ENCODE measurements at places on chromosomes 7 and 10.

DNA sequence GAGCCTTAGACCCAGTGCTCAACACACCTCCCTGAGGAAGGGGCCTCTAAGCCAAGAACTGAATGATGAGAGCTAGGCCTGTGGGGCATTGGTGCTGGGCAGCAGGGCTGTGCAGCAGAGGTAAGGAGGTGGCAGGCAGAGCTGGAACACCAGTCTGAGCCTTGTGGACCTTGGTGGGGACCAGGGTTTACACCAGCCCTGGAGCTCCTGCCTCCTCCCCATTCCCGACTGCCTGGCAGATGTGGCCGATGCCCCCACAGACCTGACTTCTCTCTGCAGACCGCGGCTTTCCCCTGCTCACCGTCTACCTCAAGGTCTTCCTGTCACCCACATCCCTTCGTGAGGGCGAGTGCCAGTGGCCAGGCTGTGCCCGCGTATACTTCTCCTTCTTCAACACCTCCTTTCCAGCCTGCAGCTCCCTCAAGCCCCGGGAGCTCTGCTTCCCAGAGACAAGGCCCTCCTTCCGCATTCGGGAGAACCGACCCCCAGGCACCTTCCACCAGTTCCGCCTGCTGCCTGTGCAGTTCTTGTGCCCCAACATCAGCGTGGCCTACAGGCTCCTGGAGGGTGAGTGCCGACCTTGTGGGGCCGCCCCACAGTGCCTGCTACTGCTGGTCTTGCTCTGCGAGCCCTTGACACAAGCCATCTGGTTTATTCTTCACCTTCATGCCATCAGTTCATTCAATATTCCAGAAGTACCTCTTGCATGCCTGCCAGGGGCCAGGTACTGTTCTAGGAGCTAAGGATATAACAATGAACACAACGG lies 25.4 kb downstream of the RET start:
- no peak for DNase-seq

DNA sequence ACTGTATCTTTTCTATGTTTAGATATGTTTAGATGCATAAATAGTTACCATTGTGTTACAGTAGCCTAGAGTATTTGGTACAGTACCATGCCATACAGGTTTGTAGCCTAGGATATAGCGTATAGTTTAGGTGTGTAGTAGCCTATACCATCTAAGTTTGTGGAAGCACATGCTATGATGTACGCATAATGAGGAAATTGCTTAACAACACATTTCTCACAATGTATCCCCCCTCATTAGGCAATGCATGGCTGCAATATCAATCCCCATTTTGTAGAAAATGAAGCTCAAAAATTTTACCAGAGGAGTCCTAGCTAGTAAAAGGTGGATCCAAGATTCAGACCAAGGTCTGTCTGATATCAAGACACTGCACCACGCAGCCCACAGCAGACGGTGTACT lies 376.4 kb upstream of the NFE2L3 start:
- no peak for DNase-seq

DNA sequence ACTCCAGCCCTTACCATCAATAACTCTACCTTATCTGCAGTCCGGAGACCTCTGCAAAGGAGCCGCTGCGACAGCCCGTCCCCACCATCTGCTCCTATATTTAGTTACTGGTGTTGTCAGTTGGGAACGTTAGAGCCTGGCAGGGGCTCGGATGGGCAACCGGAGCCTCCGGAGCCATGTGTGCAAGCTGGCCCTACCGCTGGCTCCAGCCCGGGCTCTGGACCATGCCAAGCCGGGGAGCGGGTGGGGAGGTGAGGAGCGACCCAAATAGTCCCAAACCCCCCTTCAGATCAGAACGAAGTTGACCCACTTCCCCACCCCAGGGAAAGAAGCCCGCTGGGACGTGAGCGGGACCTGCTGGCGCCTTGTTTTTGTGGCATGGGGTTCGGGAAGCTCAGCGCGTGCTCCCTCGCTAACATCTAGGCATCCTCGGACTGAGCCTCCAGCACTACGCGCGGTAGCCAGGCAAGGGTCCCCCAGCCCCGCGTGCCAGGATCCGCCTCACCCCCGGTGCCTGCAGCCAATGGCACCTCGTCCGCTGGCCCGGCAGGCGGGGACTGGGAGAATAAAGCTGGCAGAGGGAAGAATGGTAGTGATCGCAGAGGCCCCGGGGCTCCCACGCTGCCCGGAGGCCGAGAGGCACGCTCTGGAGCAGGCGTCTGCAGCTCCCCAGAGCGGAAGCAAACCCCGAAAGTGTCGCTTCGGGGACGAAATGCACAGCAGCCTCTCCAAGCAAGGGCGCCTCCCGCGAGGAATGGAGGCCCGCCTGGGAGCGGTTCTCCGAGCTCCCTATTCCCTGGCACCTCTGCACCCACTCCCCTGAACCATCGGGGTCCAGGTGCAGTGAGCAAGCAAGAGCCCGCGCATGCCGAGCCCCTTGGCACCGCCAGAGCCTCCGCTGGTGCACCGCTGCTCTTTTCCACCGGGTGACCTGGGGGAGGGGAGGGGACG lies 679 bp downstream of the LRRC20 start:
- DNase-seq, result no peak

GRCh38 chr7:2217716-2218443 lies 14.9 kb downstream of the MAD1L1 start:
- no peak for DNase-seq

DNA sequence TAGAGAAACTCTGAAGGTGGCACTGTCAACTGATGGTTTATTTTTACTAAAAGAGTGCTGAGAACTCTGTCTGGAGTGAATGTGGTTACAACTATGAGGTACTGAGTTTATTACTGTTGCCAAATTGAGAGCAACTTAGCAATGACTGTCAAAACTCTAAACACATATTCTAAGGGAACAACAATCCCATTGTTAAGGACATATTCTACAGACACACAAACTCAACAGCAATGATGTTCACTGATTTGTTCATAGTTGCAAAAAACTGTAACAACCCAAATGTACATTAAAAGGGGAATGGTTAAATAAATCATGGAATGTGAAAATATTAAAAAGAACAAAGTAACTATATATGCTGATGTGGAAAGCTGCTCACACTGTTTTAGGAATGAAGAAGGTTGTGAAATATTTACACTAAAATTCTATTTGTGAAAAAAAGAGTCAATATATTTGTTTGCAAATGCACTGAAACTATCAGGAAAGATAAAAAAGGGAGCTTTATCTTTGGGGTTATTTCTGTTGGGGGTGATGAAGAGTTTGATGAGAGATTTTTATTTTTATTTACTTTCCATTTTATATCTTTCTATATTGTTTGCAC lies 12.9 kb downstream of the PON2 start:
- no peak for DNase-seq

- DNase-seq, result no peak
Measured at GRCh38 chr7:67760971-67761370, 764.3 kb downstream of the TYW1 start.

- DNase-seq, result no peak
Measured at GRCh38 chr7:139560678-139561077, 37.2 kb downstream of the CLEC2L start.

GRCh38 chr7:106514881-106515280 lies 146.1 kb downstream of the CCDC71L start:
- no peak for DNase-seq

- DNase-seq, result no peak
Measured at GRCh38 chr7:74297516-74298233, 8.5 kb downstream of the CLIP2 start.

- no peak for DNase-seq
Measured at GRCh38 chr7:24733414-24734060, 23.7 kb downstream of the GSDME start.

GRCh38 chr7:74173491-74173865 lies 678 bp upstream of the EIF4H start:
- DNase-seq, result no peak

DNA sequence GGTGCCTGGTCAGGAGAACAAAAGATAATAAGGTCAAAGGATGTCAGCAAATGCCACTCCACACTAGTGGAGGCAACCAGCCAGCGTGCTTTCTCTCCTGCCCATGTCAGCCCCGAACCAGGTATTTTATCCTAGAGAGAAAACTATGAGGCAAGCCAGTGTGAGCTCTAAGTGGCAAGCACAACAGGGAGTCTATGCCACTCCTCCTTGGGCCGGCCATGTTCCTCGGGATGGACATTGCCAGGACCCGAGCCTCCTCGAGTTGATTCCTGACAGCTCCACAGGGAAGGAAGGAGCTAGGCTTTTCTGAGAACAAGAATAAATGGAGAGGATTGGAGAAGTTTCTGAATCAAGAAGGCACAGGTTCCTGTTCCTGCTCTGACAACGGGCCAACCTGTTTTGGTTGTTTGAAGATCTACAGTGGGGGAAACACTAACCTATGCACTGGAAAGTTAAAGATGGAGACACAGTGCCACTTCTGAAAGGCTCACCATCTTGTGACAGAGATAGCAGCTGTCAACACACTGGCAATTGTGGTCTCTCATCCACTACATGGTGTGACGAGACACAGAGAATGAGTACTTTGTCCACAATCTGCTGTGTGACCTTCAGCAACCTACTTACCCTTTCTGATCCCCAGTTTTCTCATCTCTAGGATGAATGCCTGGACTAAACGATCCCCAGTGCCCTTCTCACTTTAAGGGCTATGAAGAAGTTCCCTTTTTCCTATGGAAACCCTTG lies 28.8 kb downstream of the ABLIM1 start:
- no peak for DNase-seq

GRCh38 chr10:14648005-14648765 lies 126.5 kb downstream of the FAM107B start:
- peak; percentile 54 for DNase-seq

GRCh38 chr7:32495298-32496051 lies at the start of gene AVL9:
TSS of gene AVL9 (plus strand) at chr7:32495489. CDS start at chr7:32495710, 221 bp downstream.
- peak; percentile 76 for DNase-seq

- DNase-seq, result no peak
Measured at GRCh38 chr7:129671266-129671665, 59.7 kb downstream of the NRF1 start.

- no peak for DNase-seq
Measured at GRCh38 chr7:88845091-88845490, 49.6 kb upstream of the TEX47 start.

DNA sequence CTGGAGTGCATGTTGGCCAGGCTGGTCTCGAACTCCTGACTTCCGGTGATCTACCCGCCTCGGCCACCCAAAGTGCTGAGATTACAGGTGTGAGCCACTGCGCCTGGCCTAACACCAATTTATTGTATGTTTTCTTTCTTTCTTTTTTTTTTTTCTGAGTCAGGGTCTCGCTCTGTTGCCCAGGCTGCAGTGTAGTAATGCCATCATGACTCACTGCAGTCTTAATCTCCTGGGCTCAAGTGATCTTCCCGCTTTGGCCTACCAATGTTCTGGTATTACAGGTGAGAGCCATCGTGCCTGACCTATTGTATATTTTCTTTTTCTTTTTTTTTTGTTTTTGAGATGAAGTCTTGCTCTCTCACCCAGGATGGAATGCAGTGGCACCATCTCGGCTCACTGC lies 33.8 kb upstream of the UBE2H start:
- no peak for DNase-seq

GRCh38 chr10:13862546-13863233 lies 275.9 kb downstream of the PRPF18 start:
- no peak for DNase-seq

DNA sequence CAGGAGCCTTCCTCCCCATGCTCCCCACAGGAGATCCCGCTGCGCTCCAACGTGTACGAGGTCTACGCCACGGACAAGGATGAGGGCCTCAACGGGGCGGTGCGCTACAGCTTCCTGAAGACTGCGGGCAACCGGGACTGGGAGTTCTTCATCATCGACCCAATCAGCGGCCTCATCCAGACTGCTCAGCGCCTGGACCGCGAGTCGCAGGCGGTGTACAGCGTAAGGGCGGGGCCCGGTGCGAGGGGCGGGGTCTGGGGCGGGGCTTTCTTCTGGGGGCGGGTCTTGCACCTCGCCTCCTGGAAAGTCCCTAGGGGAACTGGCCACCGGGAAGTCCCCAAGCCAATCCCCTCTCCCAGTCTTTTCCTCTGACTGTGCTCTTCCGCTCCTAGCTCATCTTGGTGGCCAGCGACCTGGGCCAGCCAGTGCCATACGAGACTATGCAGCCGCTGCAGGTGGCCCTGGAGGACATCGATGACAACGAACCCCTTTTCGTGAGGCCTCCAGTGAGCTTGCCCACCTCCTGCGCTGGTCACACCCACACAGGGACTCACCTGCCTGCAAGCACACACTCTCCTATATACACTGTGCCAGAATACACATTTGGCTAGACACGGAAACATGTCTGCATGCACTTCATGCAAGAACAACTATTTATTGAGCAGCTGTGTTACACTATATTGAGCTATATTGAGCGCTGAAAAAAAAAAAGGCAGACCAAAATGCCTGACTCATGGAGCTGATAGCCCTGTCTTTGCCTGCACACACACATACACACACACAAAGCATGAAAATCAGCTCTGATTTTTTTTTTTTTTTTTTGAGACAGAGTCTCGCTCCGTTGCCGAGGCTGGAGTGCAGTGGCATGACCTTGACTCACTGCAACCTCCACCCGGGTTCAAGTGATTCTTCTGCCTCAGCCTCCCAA lies 32.7 kb upstream of the VSIR start:
- DNase-seq, result no peak

GRCh38 chr7:22676385-22676784 lies 50.6 kb upstream of the IL6 start:
- DNase-seq, result no peak

DNA sequence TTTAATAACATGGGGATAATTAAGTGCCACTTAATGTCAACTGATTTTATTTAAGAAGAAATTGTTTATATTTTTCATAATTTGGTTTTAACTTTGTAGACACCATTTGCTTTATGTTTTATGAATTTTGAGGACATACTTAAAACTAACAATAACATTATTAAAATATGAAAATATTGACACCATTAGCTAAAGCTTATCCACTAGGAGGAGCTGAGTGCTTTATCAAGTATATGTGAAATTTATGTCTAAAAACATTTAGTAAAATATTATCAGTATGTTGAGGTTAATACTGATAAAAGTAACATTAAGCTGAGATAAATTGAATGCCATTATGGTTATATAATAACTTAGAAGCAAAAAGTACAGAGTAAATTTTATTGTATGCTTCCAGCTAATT lies 622.1 kb downstream of the ARL4A start:
- no peak for DNase-seq

DNA sequence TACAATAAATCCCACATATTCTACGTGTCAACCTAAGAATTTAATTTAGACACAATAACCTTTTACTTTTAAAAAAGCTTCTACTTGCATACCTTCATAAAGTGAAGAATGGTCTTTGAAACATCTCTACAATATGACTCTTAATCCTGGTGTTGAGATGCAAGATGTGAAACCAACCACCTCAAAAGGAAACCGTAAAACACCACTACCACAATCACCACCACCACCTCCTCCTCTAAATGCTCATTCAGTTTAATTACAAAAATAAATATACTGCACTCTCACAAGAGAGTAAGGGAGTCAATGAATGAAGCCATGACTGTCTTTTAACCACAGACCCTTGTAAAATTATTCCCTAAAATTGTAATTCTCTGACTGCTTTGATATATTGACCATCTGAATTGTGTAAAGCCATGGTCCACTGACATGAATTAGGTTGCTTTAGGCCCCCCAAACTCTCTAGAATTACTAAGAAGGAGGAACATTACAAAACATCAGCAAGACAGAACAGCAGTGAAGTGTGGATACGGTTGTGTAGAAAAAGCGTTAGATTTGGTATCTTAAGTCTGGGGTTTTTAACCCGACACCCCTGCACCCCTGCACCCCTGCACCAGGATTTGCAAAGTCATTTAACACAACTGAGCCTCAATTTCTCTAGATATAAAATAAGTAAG lies 171.4 kb downstream of the SFMBT2 start:
- no peak for DNase-seq

Data from non-pigmented ciliary epithelial cell (primary cell).